ENCODE measurements at places on chromosomes 2 and 18. TPM values are rescaled to one million over a fixed set of nuclear protein-coding genes. Genes with fewer than 3 reads are reported as not detected.

Gene MAIP1
- 26.0 TPM for total RNA-seq

Gene CCDC148
- total RNA-seq = 0.44 TPM

Gene UGT1A6
- not detected for total RNA-seq

GRCh38 chr2:224612578-224612977, 27.4 kb upstream of the CUL3 start:
- no peak for DNase-seq

GRCh38 chr2:204104811-204105210, 168.2 kb downstream of the ICOS start:
- DNase-seq = no peak

- peak; percentile 17 for DNase-seq
Observed at GRCh38 chr18:72762515-72763122, 105.2 kb downstream of the NETO1 start.

- no peak for DNase-seq
Observed at GRCh38 chr2:66306483-66306882, 128.4 kb upstream of the MEIS1 start.

GRCh38 chr18:10148189-10148929, 234.5 kb downstream of the VAPA start:
- no peak for DNase-seq

DNA sequence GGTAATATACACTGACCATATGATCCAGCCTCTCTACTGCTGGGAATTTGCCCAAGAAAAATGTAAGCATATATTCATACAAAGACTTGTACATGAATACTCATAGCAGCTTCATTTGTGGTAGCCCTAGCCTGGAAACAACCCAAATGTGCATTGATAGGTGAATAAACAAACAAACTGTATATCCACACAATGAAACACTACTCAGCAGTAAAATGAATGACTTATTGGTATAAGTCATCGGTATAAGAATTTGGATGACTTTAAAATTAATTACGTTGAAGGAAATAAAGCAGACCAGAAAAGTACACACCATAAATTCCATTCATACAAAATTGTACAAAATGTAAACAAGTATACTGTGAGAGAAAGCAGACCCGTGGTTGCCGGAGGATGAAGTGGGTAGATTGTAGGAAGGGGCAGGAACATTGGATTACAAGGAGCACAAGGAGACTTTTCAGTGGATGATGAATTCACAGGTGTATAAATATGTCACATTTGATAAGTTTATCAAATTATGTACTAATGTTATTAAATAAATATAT, 376.7 kb downstream of the TDRD15 start:
- no peak for DNase-seq

DNA sequence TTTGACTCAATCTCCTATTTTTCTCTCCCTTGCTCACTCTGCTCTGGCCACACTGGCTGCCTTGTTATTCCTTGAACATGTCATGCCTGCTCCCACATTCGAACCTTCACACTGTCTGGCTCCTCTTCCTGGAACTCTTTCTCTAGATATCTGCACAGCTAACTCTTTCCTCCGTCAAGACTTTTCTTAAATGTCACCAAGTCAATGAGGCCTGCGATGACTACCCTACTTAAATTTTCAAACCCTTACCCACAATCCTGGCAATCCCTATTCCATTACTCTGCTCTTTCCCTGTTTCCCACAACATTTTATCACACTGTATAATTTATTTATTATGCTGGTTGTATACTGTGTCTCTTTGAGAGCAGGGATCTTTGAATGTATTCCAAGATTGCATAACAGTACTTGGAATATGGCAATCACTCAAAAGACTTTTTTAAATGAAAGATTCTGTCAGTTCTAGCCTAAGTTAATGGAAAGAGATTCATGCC, 206.2 kb downstream of the SRBD1 start:
- no peak for DNase-seq

- no peak for DNase-seq
Observed at GRCh38 chr2:197209742-197210408, 100.7 kb downstream of the ANKRD44 start.

GRCh38 chr2:214543386-214543955, 132.6 kb downstream of the VWC2L start:
- no peak for DNase-seq

DNA sequence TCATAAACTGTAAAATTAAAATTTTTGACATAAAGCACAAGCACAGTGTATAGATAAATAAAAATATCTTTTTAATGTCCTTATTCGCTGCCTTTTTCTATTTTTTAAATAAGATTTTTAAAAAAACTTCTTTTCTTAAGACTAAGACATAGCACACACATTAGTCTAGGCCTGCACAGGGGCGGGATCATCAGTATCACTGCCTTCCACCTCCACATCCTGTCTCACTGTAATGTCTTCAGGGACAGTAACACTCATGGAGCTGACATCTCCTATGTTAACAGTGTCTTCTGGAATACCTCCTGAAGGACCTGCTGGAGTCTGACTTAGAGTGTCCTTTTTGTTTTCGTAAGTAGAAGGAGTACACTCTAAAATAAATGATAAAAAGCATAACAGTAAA, 33.0 kb downstream of the VAPA start:
- DNase-seq = no peak

DNA sequence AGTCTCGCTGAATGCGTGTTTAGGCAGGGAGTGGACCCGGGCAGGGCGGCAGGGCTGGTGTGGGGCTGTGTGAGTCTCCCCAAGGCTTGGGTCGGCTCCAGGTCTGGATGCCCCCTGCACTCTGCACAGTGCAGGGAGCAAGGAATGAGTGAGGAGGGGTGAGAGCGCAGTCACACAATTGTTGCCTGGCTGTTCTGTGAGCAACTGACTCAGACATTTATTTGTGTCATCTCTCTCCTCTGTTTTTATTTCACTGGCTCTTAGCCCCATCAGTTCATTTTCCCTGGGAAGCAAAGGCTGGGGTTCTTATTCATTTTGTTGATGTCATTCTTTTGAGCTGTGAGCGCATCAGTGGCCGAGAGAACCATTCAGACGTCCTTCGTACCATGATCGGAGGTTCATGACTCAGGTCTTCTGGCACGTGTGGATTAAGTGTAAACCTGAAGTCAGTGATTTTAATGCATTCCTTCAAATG, 61.1 kb downstream of the GATA6 start:
- DNase-seq = no peak

DNA sequence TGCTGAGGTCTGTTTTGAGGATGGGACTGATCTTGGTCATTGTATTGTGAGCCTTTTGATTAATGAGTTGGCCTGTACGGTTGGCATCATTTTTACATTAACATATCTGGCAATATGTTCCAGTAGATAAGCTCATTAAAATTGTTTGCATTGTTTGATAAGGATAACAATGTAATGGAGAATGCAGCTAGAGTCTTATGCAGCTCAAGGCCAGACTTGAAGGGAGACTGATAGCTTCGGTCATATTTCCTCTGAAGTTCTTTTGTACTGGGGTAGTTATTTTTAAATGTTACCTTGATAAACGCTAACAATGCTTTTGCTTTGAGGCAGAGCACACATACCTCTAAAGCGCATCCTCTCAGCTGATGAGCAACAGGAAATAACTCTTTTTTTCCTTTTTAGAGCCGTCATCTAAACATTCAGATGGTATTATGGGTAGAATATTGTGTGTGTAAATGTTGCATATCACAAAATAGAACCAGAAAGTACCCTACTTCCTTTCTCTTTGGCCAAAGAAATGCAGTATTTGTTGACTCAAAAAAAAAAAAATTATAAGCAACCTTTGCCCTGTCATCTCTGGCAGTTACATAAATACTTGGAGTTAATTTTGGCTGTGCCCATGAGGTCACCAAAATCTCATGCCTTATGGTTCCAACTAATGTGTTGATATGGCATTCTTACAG, 1.3 kb downstream of the MAPRE2 start:
- no peak for DNase-seq

GRCh38 chr2:60520917-60521539, 32.4 kb downstream of the BCL11A start:
- DNase-seq = no peak

- no peak for DNase-seq
Observed at GRCh38 chr2:64876137-64876647, 113.0 kb upstream of the SLC1A4 start.

DNA sequence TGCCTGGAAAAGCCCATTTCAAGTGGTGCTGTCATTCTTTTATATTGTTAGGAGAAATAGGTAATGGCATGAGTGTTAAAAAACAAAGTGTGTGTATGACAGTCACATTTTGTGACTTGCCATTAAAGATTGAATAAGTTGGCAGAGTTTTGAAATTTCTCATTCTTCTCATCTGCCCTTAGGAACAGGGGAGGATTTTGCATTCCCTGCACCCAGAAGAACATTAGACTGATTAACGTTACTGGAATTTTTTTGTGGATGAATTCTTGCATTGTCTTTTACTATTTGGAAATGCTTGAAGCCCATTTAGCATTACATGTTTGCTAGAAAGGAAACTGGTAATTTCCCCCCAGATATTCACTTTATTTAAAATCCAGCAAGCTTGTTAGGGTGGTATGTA, 162.2 kb downstream of the BABAM2 start:
- no peak for DNase-seq

GRCh38 chr2:142179686-142180085, 48.9 kb upstream of the LRP1B start:
- DNase-seq = no peak

All from heart right ventricle (tissue), 16 donors.